ENCODE measurements at places on chromosomes 4 and X.
A peak's percentile ranks its signal among the peaks of the same experiment; 100 is the strongest.

- no peak for DNase-seq
Measured at GRCh38 chrX:56812515-56813105, 83.6 kb downstream of the NBDY start.

GRCh38 chr4:173801876-173802661, 272.0 kb upstream of the HAND2 start:
- DNase-seq, result peak; percentile 7

DNA sequence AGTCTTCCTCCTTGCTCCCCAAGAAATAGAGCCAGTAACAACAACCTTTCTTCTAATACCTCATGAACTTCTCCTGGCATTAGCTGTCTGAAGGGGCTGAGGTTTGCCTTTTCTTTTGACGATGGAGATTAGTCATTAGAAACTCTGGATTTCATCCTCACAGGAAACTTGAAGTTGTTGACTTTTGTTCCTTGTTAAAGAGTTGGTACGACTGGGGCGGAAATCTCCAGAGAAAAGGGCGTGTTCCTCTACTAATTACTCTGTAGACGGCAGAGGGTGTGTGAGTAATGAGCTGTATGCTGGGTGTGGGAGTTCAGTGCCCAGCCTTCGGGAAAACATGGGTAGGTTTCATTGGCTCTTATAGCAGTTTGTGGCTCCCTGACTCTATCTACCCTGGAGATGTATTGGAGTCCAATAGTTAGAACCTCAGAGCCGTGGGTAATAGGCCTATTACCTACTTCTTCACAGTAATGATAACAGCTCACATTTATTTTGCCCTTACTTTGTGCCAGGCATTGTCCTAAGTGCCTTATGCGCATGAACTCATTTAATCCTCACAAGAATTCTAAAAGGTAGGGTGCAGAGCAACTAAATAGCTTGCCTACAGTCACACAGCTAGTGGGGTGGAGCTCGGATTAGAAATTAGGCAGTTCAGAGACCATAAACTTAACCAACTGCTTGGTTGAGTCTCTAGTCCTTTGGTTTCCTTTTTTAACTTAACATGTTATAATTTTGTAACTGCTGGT, 23.4 kb downstream of the TMEM164 start:
- DNase-seq, result no peak

DNA sequence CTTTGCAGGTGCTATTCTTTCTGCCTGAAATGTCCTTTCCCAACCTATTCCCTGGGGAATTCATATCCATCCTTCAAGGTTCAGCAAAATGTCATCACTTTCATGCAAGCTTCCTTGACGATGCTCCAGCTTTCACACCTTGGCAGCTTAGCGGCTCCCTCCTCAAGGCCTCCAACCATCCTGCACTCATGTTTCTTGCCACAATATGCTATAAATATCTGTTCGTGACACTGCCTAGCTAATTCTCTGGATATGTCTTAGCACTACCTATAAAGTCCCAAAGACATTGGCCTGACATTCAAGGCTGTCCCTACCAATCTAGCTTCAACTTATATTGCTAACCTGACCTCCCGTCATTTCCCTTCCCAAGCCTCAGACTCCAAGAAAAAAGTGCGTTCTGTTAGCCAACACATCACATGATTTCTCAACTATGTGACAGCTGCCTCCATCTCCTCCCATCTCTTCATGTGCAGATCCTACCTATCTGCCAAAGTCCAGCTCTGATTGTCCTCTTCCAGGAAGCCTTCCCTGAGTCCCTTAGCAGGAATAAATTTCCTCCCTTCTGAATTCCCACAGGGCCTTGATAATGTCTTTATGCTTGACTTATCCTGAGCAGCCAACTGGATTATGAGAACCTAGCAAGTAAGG, 359.9 kb upstream of the F9 start:
- DNase-seq, result no peak

GRCh38 chr4:13541176-13541604, 3.1 kb downstream of the NKX3-2 start:
- no peak for DNase-seq

DNA sequence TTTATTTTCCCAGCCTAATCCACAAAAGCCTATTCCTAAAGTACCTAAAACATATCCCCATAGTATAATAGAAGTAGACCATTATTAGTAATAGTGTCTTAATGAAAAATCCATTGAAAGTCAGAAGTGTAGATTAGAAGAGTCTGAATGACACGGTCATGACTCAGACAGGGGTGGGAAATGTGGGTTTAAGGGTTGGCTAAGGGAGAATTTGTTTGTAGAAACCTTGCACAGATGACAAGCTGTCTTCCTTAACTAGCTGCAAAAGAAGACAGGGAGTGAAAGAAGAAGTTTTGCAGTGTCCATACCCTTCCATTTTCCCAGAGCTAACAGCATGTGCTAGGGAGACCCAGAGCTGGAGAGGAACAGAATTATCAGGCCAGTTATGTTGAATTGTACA, 242.7 kb upstream of the ETNPPL start:
- peak; percentile 42 for DNase-seq

GRCh38 chr4:6177587-6178197, 22.7 kb downstream of the JAKMIP1 start:
- DNase-seq, result no peak

GRCh38 chrX:45322820-45323219, 122.1 kb upstream of the DIPK2B start:
- DNase-seq, result peak; percentile 13

DNA sequence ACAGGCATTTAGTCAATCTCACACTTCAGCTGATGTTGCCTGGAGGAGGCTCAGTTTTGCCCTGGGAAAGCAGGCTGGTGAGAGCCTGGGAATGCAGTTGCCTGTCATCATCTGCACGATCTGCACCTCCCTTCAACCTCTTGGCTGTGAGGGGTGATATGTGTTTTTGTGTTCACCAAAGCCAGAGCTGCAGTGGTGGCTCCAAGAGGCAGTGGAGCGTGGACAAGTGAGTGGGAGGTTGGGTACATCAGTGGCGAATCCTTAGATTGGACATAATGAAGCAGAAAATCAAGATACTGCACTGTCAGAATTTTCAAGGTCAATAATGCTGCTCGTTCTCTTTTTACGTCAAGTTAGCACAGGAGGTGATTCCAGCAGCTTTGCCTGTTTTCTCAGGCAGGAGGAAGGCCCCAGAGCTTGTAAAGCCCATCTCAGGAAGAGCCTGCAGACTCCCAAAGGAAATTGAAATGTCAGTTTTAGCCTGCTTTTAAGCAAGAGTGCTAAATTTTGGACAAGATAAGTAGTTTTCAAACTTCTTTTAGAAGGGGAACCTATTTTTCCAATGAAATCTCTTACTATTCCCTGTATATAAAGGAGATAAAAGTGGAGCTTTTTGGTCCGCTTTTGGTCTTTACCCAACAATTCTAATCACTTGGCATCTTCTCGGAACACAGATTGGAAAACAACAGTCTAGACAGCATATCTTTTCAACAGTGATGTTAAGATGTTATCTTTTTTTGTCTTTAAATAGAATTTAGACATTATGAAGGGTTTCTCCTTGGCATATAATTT, 92.8 kb downstream of the FRAS1 start:
- no peak for DNase-seq

GRCh38 chrX:118755633-118756032, 28.2 kb downstream of the IL13RA1 start:
- DNase-seq, result no peak

DNA sequence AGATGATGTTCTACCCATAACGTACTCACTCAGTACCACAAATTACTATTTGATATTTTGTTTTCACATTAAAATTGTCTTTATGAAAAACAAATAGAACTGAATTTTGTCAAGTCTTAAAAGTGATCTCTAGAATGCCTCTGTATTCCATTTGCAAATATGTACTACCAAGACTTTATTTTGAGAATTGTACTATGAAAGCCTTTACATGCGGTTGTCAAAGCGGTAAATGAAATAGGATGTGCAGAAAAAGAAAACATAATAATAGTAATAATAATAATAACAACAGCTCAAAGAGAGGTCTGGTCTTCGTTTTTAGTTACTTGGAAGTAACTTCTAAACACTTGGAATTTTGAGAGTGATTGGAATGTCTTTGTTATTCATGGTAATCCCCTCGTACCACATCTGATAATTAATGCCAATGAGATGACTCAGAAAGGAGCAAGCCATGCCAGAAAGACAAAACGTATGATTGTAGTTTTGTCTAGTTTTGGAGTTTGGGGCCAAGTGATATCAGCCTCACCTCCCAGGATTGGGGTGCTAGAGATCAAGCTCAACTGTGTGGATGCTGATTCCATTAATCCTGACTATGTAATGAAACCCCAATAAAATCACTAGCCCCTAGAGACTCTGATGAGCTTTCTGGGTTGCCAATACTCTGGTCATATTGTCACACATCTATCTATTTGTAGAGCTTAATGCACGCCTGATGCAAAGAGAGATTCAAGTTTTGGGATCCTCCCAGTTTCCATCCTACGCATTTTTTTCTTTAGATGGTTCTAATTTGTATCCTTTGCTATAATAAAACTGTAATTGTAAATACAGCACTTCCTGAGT, 20.2 kb upstream of the CTSO start:
- peak; percentile 29 for DNase-seq
